Stimulated activated CD8-positive, alpha-beta memory T cell treated with anti-CD3 and anti-CD28 coated beads, Interleukin-7, amount 100 ng/mL, for 24 hours (primary cell): ENCODE measurements at places on chromosomes 13 and 19.

GRCh38 chr19:12720851-12721655 is 2.7 kb downstream of the TNPO2 start:
- DNase-seq, result no peak

GRCh38 chr13:102555914-102556553 is 40.8 kb upstream of the TPP2 start:
- DNase-seq, result no peak

DNA sequence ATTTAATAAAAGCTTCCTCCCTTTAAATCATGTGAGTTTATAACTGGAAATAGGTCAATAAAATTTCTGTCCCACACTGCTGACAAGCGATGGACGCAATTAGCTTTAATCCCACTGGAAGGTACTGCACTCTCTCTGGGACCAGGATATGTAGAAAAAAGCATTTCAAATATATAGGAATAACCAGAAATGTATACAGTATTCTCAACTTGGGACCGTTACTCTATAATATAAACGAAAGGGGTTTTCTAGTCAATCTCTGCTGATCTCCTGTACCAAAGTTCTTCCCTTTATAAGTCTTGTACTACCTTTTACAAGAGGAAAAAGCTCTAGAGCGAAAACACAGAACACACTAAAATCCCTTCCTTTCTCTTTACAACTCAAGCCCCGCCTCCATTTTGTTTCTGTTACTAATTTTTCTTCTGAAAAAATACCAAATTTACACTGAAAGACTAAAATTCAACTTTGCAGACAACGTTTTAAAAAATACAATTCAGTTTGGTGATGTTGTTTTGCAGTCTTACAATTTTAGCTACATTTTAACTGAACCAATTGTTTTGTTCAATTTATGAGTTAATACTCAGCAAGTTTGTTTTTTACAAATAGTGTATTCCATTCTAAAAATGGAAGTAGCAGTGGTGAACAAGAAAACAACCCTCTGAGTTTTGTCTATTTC is 1.7 kb upstream of the USPL1 start:
- no peak for DNase-seq

DNA sequence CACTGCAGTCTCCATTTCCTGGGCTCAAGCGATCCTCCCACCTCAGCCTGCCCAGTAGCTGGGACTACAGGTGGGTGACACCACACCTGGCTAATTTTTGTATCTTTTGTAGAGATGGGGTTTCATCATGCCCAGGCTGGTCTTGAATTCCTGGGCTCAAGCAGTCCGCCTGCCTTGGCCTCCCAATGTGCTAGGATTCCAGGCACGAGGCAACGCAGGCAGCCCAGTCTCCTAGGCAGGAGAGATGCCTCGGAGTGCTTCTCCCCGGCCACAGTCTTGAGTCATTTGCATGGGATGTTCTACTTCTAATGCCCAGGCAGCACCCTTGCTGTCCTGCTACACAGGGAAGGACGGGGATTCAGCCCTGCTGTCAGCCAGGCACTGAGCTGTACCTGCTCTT is 8.7 kb downstream of the MICOS13 start:
- DNase-seq, result no peak

DNA sequence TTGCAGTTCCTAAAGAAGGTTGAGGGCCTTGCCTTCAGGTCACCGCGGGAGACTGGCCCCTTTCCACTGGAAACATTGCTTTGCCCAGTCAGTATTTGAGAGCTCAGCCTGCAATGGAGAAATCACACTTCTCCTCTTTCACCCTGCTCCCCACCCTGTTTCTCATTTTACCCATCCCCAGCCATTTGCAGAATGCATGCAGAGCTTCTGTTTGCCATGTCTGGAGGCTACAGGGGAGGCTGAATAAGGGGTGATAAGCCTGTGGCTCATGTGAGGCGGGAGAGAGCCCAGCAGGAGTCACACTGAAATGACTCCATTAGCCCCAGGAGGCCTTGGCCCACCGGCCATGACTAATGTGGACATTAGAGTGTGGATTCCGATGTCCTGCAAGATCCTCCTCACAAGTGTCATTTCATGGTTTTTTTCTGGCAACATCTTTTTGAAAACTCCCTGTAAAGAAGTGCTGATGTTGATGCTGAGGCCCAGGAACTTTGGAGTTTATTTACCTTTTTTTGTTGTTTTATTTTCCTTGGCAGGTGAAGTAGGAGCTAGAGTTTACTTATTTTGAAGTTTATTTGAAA is 6.3 kb downstream of the SPINT2 start:
- no peak for DNase-seq

DNA sequence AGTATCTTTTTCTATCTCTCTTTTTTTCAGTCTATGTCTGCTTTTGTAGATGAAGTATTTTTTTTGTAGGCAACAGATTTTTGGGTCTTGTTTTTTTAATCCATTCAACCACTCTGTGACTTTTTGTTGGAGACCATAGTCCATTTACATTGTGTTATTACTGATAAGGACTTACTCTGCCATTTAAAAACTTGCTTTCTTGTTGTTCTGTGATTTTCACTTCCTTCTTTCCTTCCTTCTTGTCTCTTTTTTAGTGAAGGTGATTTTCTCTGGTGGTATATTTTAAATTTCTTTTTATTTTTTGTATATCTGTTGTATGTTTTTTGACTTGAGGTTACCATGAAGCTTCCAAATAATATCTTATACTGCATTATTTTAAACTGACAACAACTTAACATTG is 79.5 kb downstream of the COG6 start:
- no peak for DNase-seq
